ENCODE measurements at places on chromosomes 2 and 18.

DNA sequence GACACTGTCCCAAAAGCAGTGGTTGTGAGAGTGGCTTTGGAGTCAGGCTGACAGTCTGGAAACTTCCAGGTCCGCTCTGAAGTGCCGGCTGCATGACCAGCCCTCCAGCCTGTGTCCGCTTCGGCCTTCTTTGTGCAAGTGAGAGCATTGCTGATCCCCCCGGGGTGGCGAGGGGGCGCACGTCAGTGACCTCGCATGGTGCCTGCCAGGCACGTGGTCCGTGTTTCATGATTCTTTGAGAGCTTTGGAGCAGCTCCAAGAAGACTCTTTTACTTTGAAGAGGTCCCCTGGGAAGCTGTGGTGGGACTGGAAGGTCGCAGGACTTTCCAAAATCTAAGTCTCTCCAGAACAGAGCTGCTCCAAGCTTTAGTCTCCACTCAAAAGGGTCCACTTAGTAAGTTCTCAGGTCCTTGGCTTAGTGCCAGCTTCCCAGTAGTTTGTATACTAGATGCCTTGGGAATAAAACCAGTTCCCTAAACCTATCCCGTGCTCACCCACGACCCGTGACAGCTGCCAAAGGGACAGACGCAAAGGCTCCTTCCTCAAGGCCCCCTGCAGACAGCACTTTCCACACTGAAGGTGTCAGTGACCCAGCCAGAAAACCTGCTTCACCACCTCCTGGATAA, 68.8 kb downstream of the ADI1 start:
- DNase-seq, result no peak

GRCh38 chr2:429575-430254, 141.8 kb upstream of the ALKAL2 start:
- DNase-seq, result no peak

DNA sequence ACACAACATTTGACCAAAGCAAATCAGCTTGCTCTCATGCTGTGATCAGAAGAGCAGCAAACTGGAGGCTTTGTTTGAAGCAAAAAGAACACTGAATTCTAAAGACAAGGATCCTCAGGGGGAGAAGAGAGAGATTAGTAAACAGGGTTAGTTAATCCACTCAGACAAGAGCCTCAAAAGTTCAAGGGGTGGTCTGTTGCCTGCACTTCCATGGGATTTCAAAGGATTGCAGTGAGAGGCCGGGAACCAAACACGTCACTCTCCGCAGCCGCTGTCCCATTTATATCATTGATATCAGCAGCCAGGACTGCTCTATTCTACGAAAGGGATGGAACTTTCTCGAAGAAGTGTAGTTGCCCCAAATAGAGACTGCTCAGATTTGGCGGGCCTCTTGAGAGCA, 97.8 kb upstream of the SP3 start:
- no peak for DNase-seq

DNA sequence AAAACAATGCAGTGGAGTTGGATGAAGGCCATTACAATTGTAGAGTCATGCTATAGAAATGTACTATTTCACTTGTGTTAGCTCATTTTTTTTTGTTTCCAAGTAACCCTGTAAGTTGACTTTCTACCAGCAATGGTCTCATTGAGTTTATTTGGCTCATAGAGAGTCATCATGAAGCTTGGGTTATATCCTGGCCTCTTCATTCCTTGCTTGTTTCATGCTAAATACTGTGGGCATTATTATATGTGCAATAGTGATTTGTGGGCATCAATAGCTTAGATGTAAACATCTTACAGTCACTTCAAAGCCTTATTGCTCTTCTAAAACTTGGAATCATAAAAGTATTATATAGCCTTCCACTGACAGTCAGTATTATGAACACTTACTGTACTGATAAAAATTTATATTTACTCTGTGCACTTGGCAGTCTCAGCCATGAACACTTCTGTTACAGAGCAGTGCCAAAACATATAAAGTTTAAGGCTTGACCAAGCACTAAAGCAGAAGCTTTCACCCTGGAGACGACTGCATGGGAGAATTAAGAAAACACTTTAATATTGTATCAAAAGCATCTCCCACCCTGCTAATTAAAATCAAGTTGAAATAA, 751.2 kb downstream of the SATB2 start:
- DNase-seq, result no peak

GRCh38 chr2:176027806-176028205, 25.7 kb upstream of the LNPK start:
- no peak for DNase-seq

- DNase-seq, result no peak
Measured at GRCh38 chr2:100744589-100744988, 75.3 kb upstream of the NPAS2 start.

DNA sequence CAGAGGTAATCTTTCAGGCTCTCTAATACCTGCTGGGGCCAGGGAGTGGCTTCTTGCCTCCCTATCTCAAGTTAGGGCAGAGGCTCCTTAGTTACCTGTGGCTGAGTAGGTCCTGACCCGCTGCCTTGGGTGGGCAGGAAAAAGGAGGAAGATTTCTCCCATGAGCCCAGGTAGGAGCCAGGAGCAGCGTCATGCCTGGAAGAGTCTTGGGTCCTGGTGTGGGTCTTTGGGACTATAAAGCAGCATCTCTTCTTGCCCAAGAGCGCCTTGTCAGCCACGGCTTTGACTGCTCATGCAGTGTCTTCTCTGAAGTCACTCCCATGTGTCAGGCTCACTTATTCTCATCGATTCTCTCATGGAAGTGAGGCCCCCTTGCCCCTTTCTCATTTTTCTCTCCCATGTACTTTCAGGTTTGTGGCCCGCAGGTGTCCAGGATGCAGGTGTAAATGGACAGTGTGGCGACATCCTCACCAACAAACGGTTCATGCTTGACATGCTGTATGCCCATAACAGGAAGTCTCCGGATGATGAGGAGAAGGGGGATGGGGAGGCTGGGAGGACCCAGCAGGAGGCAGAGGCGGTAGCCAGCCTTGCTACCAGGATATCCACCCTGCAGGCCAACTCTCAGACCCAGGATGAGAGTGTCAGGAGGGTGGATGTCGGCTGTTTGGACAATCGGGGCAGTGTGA, 111.2 kb downstream of the TPGS2 start:
- no peak for DNase-seq

GRCh38 chr2:42010743-42011298, 37.0 kb upstream of the PKDCC start:
- DNase-seq, result no peak

GRCh38 chr2:133674433-133675331, 106.4 kb upstream of the NCKAP5 start:
- DNase-seq, result peak; percentile 60

GRCh38 chr2:28631514-28632206, 120.0 kb upstream of the PPP1CB start:
- no peak for DNase-seq

DNA sequence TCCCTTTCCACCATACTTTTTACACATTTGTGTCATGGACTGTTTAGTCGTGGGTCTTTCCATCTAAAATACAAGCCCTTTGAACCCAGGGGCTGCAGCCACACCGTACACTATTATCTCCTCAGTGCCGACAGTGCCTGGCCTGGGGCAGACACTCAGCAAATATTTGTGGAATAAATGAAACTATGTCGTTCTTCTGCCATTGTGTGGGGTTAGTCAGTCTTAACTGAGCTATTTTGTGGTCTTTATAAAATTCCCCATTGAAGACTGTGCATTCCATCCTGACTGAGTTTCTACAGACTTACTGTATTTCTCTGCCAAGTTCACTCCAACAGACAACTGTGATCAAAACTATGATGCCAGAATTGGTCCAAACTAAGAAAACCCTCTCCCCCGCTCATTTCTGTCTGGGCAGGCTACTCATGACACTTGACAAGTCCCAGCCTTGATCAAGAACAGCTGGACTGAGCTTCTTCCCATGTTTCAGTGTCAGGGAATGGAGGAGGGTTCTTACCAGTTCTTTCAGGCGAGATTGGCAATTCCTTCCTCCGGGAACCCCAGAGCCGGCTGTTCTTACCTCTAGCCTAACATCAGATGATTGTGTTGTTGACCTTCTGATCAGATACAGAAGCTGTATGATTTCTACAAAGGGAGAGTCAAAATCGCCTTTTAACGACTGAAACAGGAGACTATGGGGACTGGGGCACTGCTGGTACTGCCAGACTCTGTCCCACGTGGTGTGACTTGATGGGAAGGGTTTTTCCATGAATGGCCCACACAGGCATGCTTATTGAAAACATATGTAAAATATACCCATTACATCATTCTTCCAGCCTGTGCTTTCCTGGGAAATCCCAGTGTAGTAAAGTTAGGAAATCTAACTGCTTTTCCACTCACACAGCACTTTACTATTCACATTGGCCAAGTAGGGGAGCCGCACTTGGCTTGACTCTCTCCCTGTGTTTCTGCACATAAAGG, 77.4 kb upstream of the NPAS2 start:
- DNase-seq, result no peak

DNA sequence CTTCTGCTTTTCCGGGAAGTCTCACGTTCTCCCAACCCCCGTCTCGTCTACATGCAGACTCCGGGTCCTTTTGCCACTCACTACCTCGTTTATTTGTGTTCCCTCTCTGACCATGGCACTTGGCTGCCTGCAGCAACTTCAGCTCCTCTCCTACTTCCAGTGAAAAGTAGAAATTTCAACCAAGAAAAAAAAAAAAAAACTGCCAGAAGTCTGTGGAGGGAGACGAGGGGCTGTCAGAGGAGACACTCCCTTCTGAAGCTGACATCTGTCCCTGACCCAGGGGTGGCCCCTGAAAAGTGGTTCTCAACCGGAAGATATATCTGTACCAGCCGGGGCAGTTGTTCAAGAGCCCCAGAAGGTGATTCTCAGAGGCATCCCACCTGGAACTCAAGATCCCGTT, 742 bp upstream of the MYO5B start:
- DNase-seq, result no peak

DNA sequence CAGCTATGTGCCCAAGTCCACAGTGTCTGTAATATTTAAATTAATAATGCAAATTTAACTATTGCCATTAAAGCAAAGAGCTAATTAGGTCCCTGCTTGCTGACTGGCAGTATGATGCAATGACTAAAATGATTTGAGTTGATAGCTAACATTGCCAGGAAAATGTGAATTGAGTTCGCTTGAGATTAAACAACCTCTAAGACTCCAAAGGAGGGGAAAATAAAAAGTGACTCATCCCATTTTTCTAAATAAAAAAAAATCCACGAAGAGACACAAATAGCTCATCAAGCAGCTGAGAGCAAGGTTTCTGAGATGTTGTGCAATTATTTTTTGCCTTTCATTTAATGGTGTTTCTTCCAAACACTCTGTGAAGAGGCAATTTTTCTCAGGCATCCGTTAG, 413.0 kb downstream of the MTX2 start:
- DNase-seq, result peak; percentile 17

- no peak for DNase-seq
Measured at GRCh38 chr2:24432735-24433134, 58.3 kb upstream of the NCOA1 start.

GRCh38 chr2:88824951-88825350, 133.5 kb downstream of the RPIA start:
- DNase-seq, result no peak

DNA sequence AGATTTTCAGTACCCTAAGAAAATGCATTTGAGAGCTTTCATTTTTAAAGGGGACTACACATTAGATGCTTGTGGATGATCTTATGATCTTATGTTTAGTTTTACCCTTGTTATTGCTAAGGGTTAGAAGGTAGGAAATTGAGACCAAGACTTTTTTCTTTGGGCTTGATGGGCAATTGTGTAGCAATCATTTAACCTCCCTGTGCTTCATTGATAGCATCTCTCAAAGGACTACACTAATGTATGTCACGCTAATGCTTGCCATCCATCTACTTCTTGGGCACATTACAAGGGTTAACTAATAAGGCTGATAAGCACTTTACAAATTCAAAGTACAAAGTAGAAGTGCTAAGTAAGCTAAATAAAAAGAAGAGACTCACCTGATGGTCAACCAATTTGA, 189.3 kb upstream of the LRP1B start:
- DNase-seq, result no peak

- no peak for DNase-seq
Measured at GRCh38 chr2:98654699-98655495, 46.5 kb downstream of the UNC50 start.

- DNase-seq, result no peak
Measured at GRCh38 chr2:71831193-71831577, 316.5 kb downstream of the CYP26B1 start.

GRCh38 chr2:19312949-19313348, 45.5 kb downstream of the OSR1 start:
- DNase-seq, result no peak

Data from NCI-H526 (cell line).